ENCODE measurements at places on chromosomes 13 and 19.

GRCh38 chr19:47247308-47247990 lies 8.9 kb upstream of the CCDC9 start:
- peak; percentile 20 for DNase-seq

- DNase-seq = peak; percentile 59
Measured at GRCh38 chr19:54172471-54173358, at the start of gene TMC4. TMC4 (minus strand) TSS chr19:54173160; CDS start chr19:54173117, 43 bp downstream.

DNA sequence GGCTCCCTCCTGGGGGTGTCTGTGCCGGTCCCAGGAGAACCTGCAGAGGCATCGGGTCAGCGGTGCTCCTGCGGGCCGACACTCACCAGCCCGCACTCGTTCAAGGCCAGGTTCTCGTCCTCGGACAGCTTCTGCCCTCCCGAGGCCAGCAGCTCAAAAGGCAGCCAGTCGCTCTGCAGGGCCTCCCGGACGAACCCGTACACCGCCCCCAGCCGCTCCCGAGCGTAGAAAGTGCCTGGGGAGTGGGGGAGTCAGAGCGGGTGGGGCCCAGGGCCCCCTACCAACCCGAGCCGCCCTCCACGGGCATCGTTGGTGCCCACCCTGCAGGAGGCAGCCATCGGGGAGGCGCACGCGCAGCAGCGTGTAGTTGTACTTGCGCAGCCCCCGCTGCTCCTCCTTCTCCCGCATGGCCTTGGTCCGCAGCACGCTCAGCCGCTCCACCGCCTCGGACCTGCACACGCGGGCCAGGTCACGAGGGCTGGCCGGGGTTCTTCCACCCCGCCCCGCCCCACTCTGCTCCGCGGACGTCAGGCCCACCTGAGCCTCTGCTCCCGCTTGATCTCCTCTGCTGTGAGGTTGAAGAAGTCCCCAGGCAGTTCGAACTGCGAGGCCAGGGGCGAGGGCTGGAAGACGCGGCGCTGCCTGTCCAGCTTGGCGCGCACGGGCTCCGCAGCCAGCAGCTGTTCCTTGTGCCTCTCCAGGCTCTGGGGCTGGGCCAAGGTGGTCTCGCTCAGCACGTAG lies 11.5 kb downstream of the UBXN6 start:
- no peak for DNase-seq

GRCh38 chr19:14349426-14349825 lies 31.8 kb upstream of the ADGRE5 start:
- DNase-seq = no peak

GRCh38 chr19:1254081-1254527 lies 5.7 kb downstream of the MIDN start:
- no peak for DNase-seq

DNA sequence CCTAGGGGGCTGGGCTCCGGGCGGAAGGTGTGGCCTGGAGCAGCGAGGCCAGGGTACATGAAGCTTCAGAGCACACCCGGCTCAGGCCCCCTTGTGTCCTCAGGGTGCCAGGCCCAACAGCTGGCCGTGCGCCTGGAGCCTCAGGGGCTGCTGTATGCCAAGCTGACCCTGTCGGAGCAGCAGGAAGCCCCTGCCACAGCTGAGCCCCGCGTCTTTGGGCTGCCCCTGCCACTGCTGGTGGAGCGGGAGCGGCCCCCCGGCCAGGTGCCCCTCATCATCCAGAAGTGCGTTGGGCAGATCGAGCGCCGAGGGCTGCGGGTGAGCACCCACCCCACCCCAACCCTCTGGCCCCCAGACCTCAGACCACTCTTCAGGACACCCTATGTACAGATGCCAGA lies 3.2 kb downstream of the SYDE1 start:
- no peak for DNase-seq

GRCh38 chr13:33323801-33324510 lies 38.4 kb upstream of the STARD13 start:
- no peak for DNase-seq

- no peak for DNase-seq
Measured at GRCh38 chr13:74715718-74716117, 581.5 kb upstream of the KLF12 start.

- no peak for DNase-seq
Measured at GRCh38 chr19:45499196-45500180, 1.2 kb downstream of the PPM1N start.

DNA sequence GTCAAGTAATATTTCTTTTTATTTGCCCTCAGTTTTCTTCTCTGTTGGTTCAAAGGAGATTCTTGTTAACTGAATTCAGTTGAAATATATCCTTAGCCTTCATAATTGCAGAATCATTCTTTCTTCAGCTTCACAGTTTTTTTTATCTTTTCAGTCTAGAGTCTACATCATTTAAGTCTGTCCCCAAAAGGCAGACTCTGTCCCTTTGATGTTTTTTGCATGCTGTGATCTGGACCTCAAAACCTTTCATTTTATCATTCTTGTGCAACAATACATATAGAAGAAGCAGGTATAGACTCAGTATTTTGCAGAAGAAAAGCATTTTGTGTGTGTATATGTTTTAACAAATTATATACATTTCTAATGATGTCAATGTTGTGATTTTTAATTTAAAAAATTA lies 734.8 kb upstream of the GPC6 start:
- DNase-seq = no peak

DNA sequence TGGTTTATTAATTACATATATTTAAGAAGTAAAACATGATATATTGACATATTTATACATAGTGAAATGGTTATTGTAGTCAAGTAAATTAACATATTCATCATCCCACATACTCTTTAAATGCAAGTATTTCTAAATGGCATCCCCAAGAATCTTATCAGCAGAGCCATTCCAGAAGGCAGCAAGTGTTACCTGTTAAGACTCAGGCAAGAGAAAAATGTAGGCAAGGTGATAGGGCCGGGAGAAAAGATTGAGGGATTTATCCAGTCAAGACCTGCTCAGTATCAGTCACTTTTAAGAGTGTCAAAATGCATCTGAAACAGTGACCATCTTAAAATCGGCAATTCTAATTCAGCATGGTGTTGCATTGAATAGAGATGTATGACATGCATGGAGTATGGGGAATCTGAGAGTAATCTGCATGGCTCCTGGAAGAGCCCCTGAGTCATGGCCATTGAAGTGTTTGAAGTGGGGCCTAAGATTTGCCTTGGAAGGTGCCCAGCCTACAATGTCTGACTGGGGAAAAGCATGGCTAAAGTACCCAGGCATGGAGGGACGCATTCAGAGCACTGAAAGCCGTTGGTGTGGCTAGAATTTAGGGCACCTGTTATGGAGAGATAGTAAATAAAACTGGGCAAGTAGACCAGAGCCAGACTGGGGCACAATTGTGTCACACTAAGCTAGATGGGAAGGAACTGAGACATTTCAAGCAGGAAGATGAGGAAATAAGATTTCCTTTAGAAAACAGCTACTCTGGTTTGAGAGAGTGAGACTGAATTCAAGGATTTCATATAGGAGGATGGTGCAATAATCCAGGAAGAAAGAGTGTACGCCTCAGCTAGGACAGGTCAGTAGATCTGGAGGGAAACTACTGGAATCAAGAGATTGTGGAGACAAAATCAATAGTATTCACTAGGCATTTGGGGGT lies 25.0 kb upstream of the C1QTNF9B start:
- no peak for DNase-seq

- no peak for DNase-seq
Measured at GRCh38 chr13:40119852-40120251, 464.4 kb downstream of the COG6 start.

DNA sequence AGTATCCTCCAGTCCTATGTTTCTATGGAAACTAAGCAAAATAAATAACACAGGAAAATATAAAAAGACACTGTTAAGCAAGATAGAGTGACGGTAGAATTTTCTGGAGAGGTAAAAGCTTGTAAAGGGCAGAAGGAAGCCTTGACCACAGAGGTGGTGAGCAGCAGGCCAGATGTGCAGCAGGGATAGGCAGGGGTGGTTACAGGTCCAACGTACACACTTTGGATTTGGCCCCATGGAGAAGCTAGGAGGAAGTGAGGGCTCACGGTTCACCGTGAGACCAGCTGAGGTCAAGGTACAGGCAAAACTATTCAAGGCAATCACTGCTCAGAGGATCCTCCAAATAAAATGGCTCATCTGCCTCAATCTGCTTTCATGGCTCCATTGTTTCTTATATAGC lies 242.8 kb downstream of the B3GLCT start:
- DNase-seq = no peak

DNA sequence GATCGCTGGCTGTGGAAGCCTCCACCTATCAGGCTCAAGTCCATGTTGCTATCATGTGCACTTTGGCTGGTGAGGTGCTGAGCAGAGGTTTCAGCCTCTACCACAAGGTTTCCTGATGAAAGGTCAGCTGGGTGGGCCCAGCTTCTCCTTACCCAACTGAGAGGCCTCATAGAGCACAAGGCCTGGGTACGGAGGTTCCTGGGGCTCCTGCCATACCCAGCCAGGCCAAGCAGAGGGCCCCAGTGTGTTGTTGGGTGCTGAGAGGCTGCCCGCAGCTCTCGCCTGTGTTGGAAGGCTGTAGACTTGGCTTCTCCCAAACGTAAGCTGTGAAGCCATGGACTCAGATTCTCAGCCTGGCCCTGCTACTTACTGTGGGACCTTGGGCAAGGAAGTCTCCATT lies 28.2 kb downstream of the ACTN4 start:
- DNase-seq = no peak

DNA sequence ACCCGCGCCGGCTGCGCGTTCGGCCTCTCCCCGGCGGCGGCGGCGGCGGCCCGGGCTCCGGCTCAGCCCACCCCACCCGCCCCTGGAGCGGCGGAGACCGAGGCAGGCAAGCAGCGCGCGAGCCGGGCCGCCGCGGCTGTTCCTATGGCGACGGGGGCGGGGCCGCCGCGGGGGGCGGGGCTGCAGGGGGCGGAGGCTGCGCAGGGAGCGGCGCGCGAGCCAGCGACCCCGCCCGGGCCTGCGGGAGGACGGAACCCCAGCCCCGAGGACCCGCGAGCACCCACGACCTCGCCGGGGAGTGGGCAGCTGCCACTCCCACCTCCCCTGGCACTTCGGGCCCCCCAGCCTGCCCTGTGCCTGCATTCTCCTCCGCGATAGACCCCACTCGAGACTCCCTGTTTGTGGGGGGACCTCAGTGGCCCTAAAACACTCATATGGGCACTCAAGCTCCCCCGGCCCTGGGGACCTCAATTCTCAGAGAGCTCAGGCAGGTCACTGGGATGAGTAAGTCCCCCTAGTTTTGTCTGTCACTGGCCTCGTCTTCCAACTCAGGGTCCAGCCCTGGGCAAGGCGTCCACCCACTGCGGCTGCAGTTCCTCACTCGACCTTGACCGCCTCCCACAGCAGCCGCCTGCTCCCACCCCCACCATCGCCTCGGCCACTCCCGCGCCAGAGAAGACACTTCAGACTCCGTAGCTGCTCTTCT lies at the start of gene CTXN1:
TSS of gene CTXN1 (minus strand) at position 115 of the 706 bp plus-strand sequence. CDS start 597 bp downstream, outside the sequence.
- no peak for DNase-seq

GRCh38 chr13:112346173-112346898 lies 29.8 kb upstream of the SPACA7 start:
- DNase-seq = no peak

DNA sequence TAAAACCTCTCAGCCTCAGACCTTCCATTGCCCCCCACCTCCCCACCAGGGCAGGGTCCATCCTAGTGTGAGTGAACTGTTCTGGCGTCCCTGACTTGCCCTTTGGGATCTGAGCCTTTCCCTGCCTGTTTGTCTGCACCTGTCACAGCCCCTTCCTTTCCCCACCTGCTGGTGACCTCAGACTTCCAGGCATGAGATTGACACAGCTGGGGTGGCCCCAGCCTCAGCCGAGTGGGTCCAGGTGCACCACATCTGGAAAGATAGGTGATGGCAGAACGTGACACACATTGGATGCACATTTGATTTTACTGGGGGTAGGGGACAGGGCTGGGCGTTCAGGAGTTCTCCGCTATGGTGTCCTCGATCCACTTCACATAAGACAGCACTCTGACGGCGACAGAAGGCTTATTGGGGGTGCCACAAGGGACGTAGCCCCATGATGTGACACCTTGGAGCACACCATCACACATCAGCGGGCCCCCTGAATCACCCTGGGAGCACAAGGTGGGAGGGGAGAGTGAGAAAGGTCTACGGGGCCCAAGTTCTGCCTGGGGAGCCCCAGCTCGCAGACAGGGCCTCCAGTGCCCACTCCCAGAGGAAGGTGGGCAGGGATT lies 4.6 kb downstream of the KLK1 start:
- DNase-seq = no peak

- no peak for DNase-seq
Measured at GRCh38 chr13:104553186-104553585, 1487.0 kb upstream of the SLC10A2 start.

GRCh38 chr19:438416-438958 lies 22.3 kb downstream of the SHC2 start:
- DNase-seq = no peak

- DNase-seq = no peak
Measured at GRCh38 chr13:93646245-93646644, 419.6 kb downstream of the GPC6 start.

- DNase-seq = no peak
Measured at GRCh38 chr19:45446944-45447343, 20.9 kb upstream of the FOSB start.

- DNase-seq = no peak
Measured at GRCh38 chr19:18322318-18322758, 538 bp downstream of the LSM4 start.

GRCh38 chr19:19540715-19541515 lies 2.9 kb downstream of the CILP2 start:
- peak; percentile 35 for DNase-seq

DNA sequence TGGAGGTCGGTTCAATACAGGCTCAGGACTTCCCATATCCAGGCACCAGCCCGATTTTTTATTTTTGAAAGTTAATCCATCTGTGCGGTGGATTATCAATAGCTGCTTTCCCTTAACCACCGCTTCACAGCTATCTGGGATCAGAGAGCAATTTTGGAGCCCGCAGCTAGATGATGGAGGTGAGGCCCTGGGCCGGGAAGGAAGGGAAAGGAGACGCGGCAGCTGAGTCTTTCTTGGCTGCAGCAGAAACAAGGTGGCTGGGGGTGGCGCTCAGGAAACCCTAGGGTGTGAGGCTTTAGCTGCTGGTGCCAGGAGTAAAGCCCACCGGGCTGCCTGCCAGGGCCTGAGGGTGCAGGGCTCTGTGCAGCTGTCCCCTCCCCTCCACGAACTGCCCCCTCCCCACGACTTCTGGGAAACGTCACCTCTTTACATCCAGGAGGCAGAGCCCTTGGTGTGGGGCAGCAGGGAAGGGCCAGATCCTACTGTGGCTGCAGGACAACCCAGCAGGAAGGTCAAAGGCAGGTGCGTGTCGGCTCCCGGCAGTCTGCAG lies 307.0 kb downstream of the ZNF536 start:
- DNase-seq = no peak

GRCh38 chr19:6213696-6214641 lies 65.8 kb downstream of the MLLT1 start:
- DNase-seq = no peak

- no peak for DNase-seq
Measured at GRCh38 chr19:39590265-39590664, 12.1 kb upstream of the LGALS13 start.

All from NCI-H2029 treated with DMSO at 0.1 percent for 48 hours (cell line).